CD4-positive, alpha-beta T cell treated with Interleukin-2 at 100 ng/mL for 4 hours (primary cell): ENCODE measurements at places on chromosomes 5 and 9.

- DNase-seq: no peak
These were observed 98.3 kb downstream of the NFIB start for GRCh38 chr9:14215614-14216013.

GRCh38 chr9:124499216-124499615 is 8.0 kb downstream of the NR5A1 start:
- DNase-seq: no peak

DNA sequence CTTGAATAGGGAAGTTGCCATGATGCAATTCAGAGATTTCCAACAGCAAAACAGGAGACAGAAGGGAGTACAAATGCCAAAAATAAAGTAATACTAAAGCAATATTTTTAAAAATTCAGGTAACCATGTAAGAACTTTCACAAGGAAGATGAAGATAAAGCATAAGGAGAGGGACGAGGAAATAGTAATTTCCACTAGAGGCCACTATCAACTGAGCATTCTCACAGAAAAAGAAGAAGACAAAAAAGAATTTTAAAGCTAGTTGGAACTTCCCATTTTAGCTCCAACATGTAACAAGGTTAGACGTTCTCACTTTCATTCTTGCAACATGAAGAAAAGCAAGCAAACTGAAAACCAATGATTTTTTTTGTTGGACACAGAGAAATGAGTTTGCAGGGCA is 779.9 kb upstream of the CDH6 start:
- DNase-seq: no peak

GRCh38 chr5:126855266-126855665 is 78.3 kb downstream of the LMNB1 start:
- DNase-seq: no peak

- no peak for DNase-seq
These were observed 113.6 kb upstream of the ADRA1B start for GRCh38 chr5:159802661-159803060.

GRCh38 chr9:115599898-115600297 is 481.9 kb upstream of the TNC start:
- no peak for DNase-seq

- DNase-seq: no peak
These were observed 11.1 kb upstream of the SHOC1 start for GRCh38 chr9:111805830-111806241.
